NCI-H2107 (cell line): ENCODE measurements at places on chromosomes 7 and 10.

DNA sequence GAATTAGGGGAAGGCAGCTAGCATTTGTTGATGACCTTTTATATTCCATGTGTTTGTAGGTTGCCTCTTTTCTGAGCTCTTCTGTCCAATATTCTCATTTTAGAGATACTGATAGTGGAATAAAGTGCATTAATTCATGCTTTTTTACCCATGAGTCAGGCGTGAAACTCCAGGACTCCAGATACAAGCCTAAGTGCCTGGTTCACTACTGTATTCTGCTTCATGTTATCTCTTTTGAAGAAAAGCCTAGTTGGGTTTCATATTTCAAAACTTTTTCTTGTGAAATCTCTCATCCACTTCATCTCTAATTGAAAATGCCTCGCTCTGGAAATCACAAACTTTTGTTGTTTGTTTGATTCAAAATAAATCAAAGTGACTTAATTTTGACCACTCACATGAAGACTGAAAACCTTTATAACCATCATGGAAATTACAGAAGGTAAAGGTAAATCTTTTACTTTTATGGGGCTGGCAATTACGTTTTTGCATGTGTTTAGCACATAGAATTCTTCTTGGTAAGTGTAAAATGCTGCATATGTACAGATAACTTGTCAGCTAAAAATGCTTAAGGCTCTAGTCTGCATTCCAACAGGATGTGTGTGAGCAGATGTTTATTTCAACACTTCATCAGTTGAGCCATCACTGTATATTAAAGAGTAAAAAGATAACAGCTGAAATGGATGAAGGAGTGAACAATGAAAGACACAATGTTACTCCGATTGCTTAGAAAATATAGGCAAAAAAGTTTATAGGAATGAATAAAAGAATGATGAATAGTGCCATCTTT lies 961.8 kb upstream of the CELF2 start:
- no peak for DNase-seq

- DNase-seq: no peak
Observed at GRCh38 chr7:103437623-103438022, 8.4 kb downstream of the SLC26A5 start.

- DNase-seq: no peak
Observed at GRCh38 chr7:150716368-150716767, at the start of gene GIMAP1. Gene GIMAP1, plus strand, starts transcription at chr7:150716613. Its CDS starts 2,435 bp downstream, at chr7:150719048.

DNA sequence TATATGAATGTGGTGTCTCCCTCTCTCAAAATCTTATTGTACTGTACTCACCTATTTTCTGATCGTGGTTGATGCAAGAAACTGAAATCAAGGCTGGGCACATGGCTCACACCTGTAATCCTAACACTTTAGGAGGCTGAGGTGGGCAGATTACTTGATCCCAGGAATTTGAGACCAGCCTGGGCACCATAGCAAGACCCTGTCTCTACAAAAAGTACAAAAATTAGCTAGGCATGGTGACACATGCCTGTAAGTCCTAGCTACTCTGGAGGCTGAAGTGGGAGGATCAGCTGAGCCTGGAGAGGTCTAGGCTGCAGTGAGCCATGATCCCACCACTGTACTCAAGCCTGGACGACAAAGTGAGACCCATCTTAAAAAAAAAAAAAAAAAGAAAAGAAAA lies 16.0 kb downstream of the MMRN2 start:
- no peak for DNase-seq

DNA sequence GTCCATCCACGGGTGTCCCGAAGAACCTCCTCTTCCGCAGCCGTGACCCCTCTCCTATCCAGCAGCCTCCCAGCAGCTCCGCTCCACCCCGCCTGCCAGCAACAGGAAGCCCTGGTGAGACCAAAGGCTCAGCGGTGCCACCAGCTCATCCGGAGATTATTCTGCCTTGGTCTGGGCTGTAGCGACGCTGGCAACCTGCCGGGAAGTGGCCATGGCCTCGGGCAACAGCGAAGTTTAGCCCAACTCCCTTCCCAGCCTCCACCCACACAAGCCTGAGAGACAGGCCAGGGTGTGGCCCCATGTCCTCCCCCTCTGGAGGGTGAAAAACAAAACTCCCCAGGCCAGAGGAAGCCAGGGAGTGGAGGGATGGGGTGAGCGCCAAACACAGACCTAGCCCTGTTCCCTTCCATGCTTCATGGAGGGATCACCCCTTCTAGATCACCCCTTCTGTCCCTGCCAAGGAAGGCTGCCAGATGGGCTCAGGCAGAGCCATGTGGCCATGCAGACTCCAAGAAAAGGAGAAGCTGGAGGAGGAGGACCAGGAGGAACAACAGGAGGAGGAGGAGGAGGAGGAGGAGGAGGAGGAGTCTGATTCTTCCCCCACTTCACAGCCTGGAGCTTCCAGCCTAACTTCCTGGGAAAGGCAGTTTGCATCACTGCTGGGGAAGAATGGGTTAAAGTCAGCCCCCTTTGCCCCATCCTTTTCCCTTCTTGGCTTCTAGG lies 918 bp downstream of the CALHM2 start:
- DNase-seq: no peak

GRCh38 chr7:45160417-45160881 lies 2.9 kb downstream of the RAMP3 start:
- no peak for DNase-seq

DNA sequence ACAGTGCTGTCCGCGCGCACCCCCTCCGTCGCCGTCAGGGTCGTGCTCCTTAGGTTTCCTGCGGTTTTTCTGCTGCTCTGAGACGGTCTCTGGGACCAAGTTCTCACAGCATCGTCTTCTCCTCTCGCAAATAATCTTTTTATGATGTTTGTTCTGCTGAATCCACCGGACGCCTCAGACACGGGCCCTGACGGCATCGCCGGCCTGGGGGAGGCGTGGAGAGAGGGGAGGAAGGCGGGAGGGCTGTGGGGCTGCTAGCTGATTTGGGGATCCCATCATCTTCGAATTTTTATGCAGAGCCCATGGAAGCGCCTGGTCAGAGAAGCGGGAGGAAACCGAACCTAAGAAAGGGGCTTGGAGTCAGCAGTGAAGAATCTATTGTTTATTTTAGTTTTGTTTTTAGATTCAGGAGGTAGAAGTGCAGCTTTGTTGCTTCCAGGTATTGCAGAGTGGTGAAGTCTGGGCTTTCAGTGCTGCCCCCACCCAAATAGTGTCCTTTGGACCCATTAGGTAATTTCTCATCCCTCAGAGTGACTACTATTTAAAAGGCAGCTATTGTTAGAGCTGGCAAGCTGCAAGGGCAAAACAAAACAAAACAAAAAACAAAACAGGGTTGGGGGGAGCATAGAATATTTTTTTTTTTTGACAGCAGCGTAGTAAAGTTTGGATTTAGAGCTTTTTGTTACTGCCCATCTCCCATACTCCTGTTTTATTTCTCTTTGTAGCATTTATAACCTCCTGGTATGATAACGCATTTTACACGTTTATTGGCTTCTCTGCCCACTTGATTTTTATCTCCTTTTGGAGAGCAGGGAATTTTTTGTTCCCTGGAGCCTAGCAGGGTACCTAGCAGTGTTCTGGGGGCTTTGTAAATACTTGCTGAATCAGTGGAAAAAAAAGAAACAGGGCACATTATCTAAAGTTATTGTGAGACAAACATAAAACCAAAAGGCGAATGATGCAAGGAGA lies 92.6 kb downstream of the SPAG6 start:
- DNase-seq: peak; percentile 4

DNA sequence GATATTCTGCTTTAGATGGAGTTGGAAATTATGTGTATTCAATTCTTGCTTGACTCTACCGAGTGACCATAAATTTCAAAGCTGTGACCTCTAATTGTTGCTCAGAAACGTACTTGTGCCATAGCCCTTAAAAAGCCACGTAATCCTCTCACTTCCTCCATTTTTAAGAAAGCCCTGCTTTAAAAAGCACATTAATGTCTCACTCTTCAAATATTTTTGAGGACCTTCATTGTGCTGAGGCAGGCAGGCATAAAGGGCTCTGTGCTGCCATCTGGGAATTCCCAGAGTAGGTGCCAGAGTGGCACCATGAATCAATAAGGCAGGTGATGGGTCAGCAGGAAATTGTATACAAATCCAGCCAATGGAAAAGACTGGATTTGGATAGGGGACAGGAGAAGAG lies 97.7 kb upstream of the FAM204A start:
- no peak for DNase-seq
